ENCODE measurements at places on chromosomes 16 and 17. TPM values are rescaled to one million over a fixed set of nuclear protein-coding genes. Genes with fewer than 3 reads are reported as not detected.

Gene CDH3
- 0.18 TPM for total RNA-seq

Gene GOSR1
- 20.9 TPM for total RNA-seq

DNA sequence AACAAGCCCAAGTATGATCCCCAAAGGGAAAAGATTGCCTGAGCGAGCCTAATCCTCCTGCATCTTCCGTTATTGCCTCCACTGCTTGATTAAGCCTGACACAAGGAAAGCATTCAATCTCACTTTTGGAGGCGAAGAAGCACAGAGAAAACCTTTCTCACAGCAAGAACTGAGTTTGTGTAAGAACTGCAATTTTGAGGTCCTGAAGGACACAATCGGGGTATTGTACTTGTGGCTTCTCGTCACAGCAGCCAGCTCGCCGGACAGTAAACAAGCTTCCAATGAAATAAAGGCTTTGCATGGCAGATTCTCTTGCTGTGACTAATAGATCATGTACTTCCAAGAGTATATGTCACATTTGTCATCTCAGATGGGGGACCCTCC lies 18.7 kb upstream of the FOXF1 start:
- no peak for DNase-seq

Gene CHRNE
- total RNA-seq: 3.2 TPM

DNA sequence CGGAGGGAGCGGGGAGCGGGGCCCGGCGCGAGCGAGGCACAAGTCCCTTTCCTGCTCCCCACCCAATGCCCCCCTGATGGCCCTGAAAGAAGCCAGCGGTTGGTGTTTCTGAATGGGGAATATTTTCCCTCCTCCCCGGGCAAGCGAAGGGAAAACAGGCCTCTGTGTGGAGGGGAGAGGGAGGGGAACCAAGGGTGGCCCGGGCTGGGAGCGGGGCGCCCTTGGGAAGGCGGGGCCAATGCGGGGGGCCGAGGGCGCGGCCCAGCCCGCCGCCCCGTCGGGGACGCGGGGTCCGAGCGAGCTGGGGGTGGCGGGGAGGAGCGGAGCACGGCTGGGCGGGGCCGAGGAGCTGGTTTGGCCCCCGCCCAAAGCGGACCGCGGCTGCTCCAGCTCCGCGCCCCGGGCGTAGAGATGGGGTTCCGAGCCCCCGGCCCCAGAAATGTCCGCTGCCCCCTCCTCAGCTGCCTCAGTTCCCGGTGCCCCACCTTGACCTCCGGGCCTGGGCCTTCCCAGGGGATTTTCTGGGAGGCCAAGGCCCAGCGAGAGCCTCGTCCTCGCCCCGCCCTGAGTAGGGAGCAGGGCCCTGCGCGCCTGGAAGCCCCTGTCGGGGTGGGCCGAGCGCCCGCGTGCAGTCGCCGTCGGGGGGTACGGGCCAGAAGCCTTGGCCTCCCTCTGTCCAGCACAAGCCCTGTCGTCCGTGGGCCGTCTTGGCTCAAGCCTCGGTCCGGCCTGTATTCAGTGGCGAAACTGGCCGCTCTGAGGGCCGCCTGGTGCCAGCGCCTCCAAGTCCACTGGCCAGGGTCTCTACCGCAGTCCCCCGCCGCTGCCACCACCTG lies 3.9 kb upstream of the HEXIM1 start:
- DNase-seq: no peak

DNA sequence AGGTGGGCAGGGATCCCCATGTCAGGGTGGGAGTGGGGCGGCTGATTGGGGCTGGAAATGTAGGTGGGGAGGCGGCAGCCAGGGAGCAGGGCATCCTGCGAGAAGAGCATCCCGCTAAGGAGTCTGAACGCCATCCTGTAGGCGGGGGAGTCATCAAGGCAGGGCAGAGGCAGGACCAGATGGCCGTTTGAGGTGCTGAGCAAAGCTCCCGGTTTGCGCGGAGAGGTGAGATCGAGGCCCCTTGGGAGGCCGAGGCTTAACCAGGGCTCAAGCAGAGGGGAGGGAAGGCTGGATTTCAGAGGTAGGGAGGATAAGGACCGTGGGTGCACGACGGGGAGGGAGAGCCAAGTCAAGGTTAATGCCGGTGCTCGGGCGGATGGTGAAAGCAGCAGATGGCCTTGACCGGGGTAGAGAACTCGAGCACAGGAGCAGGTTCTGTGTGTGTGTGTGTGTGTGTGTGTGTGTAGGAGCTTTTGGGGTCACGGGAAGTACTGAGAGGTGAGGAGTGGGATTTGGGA lies 472 bp upstream of the NME2 start:
- no peak for DNase-seq

DNA sequence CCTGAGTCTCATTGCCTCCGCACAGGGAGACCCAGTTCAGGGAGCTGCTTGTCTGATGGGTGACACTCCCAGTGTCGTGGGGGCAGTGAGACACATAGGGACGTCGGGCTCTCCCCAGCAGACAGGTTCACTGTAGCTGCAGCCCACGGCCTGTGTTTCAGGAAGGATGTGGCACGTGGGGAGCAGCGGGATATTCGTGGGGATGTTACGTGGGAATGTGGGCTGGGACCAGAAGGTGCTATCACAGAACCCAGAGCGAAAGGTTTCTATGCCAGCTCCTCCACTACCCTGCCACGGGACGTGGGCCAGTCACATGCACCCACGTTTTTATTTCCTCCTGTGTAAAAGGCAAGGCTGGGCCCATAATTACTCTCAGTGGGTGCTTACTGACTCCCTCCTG lies 16.3 kb downstream of the CACNA1G start:
- DNase-seq: no peak

Gene KRT28
- total RNA-seq: not detected

All from pulmonary artery endothelial cell (primary cell).